ENCODE measurements at places on chromosomes 5 and 9.

GRCh38 chr5:175263776-175264175, 180.2 kb downstream of the DRD1 start:
- DNase-seq, result no peak

DNA sequence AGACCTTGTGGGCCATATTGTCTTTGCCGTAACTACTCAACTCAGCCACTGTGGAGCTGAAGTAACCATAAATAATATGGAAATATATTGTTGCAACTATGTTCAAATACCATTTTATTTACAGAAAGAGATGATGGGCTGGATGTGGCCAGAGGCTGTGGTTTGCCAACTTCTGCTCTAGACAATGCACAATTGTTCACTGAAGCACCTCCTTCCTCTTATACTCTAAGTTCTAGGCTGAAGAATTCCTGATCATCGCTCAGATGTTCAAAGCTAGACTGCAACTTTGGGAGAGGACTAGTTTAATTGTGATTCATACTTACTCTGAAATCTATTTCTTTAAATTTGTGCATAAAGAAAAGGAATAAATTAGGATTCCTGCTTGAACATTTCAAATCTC, 245.0 kb downstream of the TAF11L14 start:
- DNase-seq, result no peak

DNA sequence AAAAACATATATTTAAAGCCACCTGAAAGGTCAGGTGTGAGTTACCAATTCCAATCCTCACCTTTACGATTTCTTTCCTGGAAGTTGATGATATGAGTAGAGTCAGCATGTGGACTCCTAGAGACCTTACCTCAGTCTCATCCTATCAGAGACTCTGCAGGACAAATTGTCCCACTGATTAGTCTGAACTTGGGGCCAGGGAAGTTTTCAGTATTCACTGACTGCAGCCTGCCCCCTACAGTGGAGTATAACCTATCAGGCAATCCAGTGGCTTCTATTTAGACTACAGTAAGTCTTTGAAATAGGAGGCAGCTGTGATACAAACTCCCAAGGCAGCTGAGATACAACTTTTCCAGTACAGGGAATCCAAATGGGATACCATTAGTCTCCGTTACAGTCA, 449.4 kb upstream of the CDH10 start:
- no peak for DNase-seq

GRCh38 chr5:83313436-83313835, 158.1 kb upstream of the VCAN start:
- DNase-seq, result no peak

GRCh38 chr5:154406231-154406630, 39.6 kb upstream of the SAP30L start:
- peak; percentile 21 for DNase-seq

- no peak for DNase-seq
These were observed 6.1 kb upstream of the PRR16 start for GRCh38 chr5:120457839-120458507.

- DNase-seq, result no peak
These were observed 6.8 kb downstream of the FAM219A start for GRCh38 chr9:34451545-34451944.

DNA sequence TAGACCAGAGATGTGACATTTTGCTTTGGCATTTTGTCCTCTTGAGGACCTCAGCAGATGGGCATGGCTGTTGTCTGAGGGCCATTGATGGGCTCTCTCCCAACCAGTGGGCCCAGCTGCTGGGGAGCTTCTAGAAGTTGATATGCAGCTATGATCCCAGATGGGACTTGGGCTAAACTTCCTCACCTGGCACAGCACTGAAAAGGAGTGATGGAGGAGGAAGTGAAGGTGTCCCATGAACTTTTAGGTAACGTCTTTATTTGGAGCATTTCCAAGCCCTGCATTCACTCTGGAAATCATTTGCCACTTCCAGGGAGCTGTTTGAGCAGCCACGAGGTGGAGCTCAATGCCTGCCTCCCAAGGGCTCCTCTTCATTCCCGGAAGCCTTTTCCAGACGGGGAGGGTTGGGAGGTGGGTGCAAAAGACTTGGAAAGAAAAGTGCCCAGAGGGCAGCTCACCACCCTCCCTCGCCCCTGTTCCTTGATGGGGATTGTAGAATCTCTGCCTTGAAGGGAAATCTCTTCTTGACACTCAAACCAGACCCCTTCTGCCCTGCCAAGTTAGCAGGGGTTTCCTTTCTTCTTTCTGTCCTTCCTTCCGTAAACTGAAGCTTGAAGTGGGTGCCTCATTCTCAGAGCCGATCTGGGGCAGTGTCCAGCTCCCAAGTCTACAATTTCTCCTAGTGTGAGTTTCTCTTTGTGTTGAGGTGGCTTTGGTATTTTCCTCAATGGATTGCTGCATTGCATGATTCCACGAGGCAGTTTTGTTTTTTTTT, 18.1 kb upstream of the NEUROG1 start:
- DNase-seq, result no peak

DNA sequence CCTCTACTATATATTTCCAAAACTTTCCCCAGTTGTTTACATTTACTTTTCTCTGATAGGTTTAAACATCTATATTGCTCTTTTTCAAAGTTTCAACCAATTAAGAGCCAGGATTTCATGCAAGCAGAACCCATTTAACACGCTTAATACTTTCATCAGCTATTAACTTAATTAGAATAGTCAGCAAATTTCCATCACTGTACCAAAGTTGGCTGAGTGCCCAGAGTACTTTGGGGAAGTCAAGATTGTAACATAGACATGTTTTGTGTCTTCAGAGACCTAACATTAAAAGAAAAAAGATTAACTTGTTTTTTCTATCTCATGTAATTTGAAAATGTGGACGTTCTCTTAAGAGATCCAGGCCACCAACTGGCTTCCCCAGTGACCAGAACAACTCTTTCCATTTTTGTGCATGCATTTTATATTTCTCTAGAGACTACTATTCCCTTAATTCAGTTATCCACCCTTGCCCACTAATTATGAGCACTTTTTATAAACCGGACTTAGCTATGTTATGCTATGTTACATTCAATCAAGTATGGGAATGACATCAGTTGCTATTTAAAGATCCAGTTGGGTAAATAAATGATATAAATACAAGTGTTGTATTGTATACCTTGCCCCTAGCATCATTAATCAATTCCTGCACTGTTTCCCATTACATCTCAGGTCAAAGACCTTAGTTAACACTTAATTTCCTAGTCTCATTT, 478.1 kb upstream of the NMUR2 start:
- no peak for DNase-seq

GRCh38 chr9:20884985-20885593, 146.4 kb downstream of the HACD4 start:
- DNase-seq, result no peak

GRCh38 chr5:131513780-131514179, 121.2 kb downstream of the RAPGEF6 start:
- no peak for DNase-seq

DNA sequence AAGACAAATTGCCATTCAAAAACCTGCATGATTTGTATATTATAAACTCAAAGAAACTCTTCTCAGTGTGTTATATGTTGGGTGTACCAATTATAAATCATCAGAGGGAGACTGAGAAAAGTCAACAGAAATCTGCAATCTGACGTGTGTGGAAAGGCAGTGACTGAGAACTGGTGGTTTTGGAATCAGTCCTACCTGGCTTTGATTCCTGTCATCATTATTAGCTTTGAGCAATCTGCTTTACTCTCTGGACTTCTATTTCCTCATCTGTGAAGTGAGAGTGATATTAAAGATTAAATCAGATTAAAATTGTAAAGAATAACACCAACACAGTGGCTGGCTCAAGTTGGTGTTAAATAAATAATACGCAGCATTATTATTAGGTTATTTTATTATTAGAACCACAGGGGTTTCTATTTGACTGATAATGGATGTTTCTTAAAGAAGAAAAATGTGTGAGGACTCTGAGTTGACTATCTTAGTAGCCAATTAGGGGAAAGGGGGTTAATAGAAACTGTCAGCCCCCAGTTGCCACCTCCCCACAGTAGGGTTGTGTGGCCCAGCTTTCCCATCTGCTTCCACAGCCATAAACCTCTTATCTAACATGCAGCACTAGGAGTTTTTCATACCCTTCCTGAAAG, 59.6 kb downstream of the SNCAIP start:
- no peak for DNase-seq

- no peak for DNase-seq
These were observed 24.7 kb downstream of the POU4F3 start for GRCh38 chr5:146363161-146363874.

Measured in BJ (cell line).